ENCODE measurements at places on chromosomes 4 and X.

DNA sequence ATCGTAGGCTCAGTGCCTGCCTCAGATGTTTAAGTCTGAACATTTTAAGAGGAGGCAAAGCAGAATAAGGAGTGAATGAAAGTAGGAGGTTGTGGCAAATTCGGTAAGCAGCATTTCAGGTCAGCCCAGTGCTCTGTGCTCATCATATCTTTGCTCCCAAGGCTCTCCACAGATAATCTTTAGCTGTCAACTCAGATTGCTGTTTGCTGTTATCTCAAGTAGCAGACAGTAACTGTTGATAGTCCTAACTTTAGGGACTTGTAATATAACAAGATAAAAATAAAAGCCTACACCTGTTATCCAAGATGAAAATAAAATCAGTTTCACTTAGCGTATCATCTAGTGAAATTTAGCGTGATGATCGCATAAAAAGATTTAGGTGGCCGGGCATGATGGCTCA is 18.6 kb upstream of the CLTRN start:
- DNase-seq = no peak

GRCh38 chrX:107712231-107713202 is 63.1 kb downstream of the TSC22D3 start:
- DNase-seq = no peak

DNA sequence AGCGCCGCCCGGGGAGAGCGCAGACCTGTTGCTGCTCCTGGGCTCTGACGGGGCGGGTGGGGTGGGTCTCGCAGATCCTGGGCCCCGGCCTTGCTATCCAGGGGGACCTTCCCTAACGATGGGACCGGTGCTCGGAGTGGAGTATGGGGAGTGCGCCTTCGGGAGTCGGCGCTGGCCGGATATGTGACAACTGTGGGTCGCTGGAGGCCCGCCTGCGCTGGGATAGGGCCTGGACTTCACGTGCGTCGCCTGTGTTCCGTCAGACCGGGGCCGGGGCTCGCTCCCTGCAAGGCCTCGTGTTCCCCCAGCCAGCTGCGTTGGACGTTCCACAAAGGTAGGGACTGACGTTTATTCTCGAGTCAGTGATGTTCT is 1.3 kb downstream of the TBL1X start:
- peak; percentile 11 for DNase-seq

DNA sequence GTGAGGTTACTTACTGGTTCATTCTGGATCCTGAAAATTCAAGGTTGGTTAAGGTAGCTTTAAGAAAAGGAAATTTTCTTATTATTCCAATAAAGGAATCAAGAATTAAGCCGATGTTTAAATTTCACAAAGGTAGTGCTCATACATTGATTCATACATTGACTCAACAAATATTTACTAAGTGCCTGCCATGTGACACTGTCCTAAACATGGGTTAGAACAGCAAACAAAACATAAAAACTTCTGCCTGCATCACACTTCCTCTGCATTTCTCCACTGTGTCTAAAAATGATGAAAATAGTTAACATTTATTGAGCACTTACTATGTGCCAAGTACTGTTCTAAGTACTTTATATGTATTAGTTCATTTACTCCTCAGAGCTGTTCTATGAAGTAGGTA is 75.7 kb downstream of the RASL11B start:
- no peak for DNase-seq

DNA sequence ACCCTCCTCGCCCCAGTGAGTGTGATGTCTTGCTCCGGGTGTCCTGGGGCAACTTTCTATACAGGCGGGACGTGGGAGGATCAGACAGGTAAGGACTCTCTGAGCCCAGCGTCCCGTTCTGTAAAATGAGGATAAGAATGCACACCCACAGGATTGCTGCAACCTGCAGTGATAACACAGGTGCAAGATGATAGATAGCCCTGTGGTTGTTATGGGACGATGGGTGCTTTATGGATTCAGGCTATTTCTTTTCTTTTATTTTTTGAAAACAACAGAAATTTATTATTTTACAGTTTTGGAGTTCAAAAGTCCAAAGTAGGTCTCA is 28.6 kb downstream of the BEX3 start:
- no peak for DNase-seq

DNA sequence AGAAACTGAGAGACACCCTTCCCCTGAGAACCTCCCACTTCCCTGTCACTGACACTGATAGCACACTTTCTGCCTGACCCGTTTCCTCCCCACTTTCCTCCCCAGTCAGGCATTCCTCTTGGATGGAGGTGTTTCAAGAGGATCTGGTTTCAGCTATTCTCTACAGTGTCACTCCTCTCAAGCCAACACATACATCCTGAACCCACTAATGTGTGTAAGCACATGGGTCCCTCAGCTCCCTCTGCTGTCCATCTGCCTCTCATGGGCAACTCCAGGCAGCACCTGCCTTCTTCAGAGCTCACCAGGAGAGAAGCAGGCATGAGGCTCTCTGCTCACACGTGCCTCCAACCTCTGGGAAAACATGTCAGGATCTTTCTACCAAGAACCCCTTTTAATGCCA is 207.6 kb downstream of the NAF1 start:
- no peak for DNase-seq

- DNase-seq = peak; percentile 9
Measured at GRCh38 chrX:149825424-149825823, 43.7 kb downstream of the MAGEA9 start.

GRCh38 chr4:11407551-11407950 is 21.1 kb downstream of the HS3ST1 start:
- no peak for DNase-seq

DNA sequence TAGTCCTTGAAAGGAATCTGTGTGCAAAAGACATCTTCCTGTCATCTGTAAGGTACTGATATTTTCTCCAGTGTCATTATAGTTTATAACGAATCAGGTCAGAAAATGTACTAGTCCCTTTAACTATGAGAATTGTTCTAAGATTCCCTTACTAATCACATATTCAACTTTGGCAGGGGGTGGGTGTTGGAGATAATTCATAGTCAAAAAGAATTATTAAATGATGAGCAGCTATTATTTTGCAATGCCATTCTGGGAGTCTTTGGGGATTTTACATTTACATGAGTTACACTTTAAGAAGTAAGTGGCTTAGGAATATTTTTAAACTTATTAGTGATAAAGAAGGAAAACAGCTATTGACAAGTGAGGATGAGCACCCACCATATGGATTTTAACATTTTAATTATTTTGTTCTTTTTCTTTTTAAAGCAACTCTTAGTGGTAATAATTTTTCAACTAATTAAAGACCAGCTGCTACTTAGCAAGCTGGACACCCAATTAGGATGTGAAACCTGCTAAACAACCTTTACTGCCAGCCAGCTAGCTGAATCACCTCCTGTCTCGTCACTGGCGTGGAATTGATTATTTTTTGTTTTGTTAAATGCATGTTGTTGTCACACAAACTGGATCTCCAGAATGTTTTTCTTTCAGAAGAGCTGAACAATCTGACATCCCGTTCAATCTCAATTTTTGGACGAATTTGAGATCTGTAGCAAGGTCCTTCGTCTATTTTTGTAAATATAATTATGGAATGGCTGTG is 219.2 kb downstream of the ARAP2 start:
- DNase-seq = peak; percentile 57

GRCh38 chr4:152087335-152087734 is 326.5 kb upstream of the GATB start:
- DNase-seq = no peak

DNA sequence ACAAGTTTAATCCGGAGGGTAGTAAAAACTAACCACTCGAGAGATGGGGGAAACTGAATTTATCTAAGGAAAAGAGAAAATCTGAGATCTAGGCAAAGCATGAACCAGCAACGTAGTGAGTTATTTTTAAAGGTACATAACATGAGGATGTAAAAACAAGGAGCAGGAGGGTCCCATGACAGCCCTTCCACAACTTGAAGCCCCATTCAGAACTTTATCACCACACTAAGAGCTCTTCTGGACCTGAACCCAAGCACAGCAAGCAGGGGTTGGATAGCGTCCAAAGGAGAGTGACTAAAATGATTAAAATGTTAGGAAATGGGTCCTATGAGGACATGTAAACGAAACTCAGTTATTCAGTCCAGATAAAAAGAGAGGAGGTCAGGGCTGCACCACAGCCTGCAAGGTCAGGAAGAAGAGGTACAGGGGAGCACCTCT is 16.2 kb downstream of the SH3RF1 start:
- DNase-seq = no peak

- DNase-seq = no peak
Measured at GRCh38 chrX:71239781-71240180, 14.2 kb downstream of the ZMYM3 start.

DNA sequence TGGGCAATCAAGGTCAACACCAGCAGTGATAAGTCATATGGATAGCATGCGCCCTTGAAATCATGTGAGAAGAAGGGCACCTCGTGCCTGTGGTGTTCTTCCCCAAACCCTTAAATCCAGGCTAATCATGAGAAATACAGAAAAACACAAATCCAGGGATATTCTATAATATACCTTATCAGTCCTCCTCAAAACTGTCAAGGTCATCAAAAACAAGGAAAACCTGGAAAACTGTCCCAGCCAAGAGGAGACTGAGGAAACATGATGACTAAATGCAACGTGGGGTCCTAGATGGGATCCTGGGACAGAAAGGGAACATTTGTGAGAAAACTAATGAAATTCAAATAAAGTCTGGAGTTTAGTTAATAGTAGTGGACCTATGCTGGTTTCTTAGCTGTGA is 201.8 kb upstream of the FAM9B start:
- no peak for DNase-seq

- no peak for DNase-seq
Measured at GRCh38 chr4:58983887-58984286, 1873.7 kb upstream of the IGFBP7 start.

DNA sequence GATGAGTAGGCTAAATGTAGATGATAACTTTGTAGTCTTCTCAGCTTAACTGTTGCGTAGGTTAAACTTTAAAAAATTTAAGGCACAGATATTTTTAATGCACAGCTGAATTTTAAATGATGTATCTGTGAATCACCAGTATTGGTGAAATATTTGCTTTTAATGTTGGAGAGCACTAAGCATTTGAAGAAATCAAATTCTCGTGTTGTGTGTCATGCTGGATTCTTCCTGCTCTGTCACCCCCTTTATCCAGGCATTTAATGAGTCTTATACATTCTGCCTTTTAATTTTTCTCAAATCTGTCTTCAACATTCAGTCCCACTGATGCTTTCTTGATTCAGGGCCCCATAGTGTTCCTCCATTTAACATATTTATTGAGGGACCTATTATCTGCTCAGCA is 76.7 kb downstream of the SLC4A4 start:
- no peak for DNase-seq

- no peak for DNase-seq
Measured at GRCh38 chr4:69194166-69194565, 20.4 kb downstream of the UGT2B11 start.

- DNase-seq = no peak
Measured at GRCh38 chr4:53234669-53235068, 131.2 kb downstream of the SCFD2 start.

DNA sequence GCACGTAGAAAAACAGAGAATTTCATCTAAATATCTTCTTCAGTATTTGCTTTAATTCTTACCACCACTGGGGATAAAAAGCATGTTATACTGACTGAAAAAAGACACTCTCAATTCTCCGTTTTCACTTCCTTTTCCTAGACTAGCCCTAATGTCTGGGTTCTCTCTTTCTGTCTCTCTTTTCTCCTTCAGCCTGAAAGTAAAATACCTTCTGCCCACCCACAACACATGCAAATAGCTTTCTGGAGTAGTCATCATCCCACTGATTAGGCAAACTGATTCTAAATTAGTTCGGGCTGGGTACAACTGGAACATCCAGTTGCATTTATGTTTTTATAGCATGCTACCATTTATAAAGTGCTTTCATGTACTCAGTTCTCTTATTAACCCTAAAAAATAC is 142.4 kb upstream of the ANKRD50 start:
- no peak for DNase-seq

DNA sequence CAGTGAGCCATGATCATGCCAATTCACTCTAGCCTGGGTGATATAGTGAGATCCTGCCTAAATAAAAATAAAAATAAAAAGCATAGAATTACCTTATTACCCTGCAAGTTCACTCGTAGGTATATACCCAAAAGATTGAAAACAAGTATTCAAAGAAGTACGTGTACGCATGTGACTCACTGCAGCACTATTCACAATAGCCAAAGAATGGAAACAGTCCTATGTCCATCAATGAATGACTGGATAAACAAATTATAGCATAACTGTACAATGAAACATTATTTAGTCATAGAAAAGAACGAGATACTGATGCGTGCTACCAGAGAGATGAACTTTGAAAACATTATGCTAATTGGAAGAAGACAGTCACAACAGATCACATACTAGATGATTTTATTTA is 204.6 kb upstream of the DIAPH2 start:
- DNase-seq = no peak

GRCh38 chr4:133186845-133187244 is 37.8 kb downstream of the PCDH10 start:
- no peak for DNase-seq

DNA sequence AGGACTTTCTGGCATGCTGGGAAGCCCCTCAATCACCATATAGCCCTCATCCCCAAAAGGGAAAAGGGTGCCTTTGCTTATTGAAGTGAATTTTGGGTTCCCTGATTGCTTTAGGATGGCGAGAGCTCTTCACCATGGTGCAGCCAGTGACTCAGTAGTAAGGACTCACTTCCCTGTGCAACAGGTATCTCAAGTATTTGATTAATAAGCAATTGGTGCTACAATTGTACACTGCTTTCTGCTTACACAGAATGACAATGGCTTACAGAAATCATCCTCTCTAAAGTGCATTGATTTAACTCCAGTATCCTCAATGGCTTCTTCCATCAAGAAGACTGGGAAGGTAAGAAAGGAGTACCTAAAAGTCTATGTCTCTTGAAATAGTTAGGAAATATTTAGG is 143.7 kb upstream of the SMIM10 start:
- no peak for DNase-seq

- DNase-seq = no peak
Measured at GRCh38 chrX:50075630-50076339, 125.0 kb downstream of the AKAP4 start.

DNA sequence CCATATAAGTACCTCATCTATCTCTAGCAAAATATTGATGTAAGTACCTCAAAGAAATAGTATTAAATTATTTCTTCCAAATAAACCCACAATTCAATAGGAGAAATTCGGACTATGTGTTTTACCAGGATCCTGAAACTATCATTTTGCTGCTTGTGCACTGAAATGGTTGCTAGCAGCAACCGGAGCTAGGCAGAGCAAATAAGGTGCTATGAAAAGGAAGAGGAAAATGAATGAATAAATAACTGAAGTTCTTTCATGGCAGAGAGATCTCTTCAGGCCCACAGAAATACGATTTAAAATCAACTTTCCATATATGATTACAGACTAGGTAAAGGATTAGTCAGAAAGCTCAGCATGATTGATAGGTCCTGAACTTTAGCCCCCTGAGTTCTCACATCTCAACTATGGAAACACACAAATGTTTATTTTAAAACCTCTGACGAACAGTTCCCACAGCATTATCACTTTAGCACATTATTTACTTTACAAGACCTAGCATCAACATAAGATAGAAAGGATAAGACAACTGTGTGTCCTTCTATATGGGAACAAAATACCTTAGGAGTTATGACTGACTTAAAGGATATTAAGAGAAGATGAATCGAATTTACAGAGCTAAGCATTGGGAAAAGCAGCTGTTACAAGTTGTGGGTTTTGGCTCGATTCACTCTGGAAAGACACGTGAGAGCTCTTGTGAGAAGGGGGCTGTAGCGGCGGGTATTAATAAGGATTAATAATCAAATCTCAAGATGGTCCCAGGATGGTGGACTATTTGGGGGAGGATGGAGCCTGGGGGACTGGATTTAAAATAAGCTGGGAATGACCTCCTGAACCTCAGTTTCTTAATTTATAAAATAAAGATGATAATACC is 104.3 kb downstream of the CORIN start:
- DNase-seq = no peak
